Sigmoid colon (tissue), 7 donors: ENCODE measurements at places on chromosomes 6 and 20. TPM values are rescaled to one million over a fixed set of nuclear protein-coding genes. Genes with fewer than 3 reads are reported as not detected.

SNAP91 gene
- total RNA-seq: 1.8 TPM

ARG1 gene
- not detected for total RNA-seq

FERMT1 gene
- total RNA-seq: 0.16 TPM

DNA sequence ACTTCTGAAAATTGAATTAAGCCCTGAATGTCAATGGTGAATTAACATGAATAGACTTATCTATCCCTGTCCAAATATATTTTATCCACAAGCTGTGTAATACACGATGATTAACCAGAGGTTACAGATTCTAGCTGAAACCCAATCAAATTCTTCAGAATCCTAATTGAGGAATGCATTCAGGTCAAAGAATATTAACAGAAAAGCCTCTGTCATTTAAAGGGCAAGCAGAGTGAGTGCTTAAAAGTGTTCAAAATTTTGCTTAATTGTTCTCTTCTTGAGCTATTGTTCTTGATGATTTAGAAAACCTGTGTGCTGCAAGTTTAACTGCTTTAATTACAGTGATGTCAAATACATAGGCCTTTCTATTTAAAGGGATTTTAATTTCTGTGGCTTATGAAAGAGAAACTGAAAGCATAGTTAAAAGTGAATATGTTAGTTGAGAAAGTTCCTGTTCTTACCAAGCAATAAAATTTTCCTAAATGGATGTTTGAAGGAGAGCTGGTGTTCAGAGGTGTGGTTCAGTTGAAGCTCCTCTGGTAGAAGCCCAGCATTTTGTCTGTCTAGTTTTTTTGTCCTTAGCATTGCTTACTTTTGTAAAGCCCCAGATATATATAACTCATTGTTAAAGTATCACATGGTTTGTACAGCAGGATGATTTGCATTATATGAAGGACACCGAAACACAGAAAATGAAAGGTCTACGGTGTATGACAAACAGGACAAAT, 466.3 kb upstream of the PLCB4 start:
- H3K36me3 ChIP-seq: no peaks in the 10 kb centered on the region
- H3K4me3 ChIP-seq: peak overlapping the region; percentile 2
- no peak for DNase-seq

GRCh38 chr6:149717255-149717587, 680 bp downstream of the LATS1 start:
- peaks cover 41% of the 10 kb centered on the region for H3K4me1 ChIP-seq
- H3K36me3 ChIP-seq: no peaks in the 10 kb centered on the region
- H3K27ac ChIP-seq: peak overlapping the region; percentile 97
- no peaks in the 10 kb centered on the region for H3K27me3 ChIP-seq

- H3K27me3 ChIP-seq: no peaks in the 10 kb centered on the region
- no peak overlapping the region for H3K4me3 ChIP-seq
- H3K27ac ChIP-seq: no peak overlapping the region
- H3K36me3 ChIP-seq: no peaks in the 10 kb centered on the region
- no peaks in the 10 kb centered on the region for H3K4me1 ChIP-seq
Observed at GRCh38 chr6:15026832-15027231, 219.0 kb upstream of the JARID2 start.
